DMS53 (cell line): ENCODE measurements at places on chromosomes 2 and 18.

- no peak for DNase-seq
Observed at GRCh38 chr2:101349893-101350662, 37.2 kb downstream of the CREG2 start.

GRCh38 chr2:227164763-227165291 lies 403 bp downstream of the COL4A3 start:
- DNase-seq: peak; percentile 80

- no peak for DNase-seq
Observed at GRCh38 chr18:76449111-76449453, 46.0 kb downstream of the ZNF516 start.

- no peak for DNase-seq
Observed at GRCh38 chr18:36352384-36352783, 54.9 kb downstream of the FHOD3 start.

- DNase-seq: peak; percentile 6
Observed at GRCh38 chr2:148044322-148044721, 23.4 kb downstream of the MBD5 start.

GRCh38 chr2:187769437-187769836 lies 215.2 kb upstream of the TFPI start:
- DNase-seq: no peak

DNA sequence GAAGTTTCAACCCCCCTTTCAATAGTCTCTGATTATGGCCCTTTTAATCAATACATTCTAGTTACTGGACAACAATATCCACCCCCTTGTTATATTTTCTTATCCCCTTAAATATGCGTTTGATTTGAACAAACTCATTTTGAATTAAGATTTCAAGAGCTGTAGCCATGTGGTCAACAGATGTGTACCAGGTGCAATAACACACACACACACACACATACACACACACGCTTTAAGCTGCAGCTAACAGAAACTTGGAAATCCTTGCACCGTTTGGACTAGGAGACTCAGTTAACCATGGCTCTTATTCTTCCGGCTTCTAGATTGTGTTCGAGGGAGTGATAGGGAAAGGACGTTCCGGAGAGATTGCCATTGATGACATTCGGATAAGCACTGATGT lies 82.8 kb downstream of the NRP2 start:
- no peak for DNase-seq

DNA sequence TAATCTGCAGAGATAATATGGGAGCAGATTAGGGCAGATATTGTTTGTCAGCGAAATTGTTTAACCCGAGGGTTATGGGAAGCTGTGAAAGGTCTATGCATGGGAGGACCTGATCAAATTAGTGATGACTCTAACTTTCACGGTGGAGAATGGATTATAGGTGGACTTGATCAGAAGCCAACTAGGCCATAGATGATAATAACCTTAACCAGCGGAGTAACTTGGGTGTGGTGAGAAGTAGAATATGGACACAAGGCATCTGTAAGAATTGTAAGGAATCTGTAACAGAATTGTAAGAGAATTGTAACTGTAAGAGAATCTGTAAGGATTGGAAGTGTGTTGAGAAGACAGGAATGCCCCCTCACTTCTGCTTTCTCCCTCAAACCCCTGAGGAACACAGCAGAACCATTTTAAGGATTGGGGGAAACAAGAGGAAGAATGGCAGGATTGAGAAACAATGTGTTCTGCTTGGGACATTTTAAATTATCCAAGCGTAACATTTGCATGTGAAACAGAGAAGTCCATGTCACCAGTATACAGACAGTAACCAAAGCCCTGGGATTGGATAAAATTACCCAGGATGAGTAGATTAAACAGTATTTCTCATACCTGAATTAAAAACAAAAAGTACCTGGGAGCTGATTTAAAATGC lies 14.9 kb upstream of the SLC39A10 start:
- DNase-seq: no peak

- DNase-seq: no peak
Observed at GRCh38 chr2:96104487-96104861, 11.9 kb downstream of the ADRA2B start.
